Camera-type eye (tissue), 1 donor: ENCODE measurements at places on chromosomes 11 and 22. TPM values are rescaled to one million over a fixed set of nuclear protein-coding genes. Genes with fewer than 3 reads are reported as not detected.

HIPK3 gene
- total RNA-seq = 196 TPM

GRIK4 gene
- total RNA-seq = 1.4 TPM

GSC2 gene
- total RNA-seq = 1.9 TPM

NUP98 gene
- total RNA-seq = 186 TPM

MCHR1 gene
- 1.6 TPM for total RNA-seq

IGHMBP2 gene
- 18.7 TPM for total RNA-seq

ELF5 gene
- total RNA-seq = 1.4 TPM

IL10RA gene
- total RNA-seq = 4.2 TPM

OR8G5 gene
- not detected for total RNA-seq

PRAME gene
- not detected for total RNA-seq

PHF21A gene
- 57.6 TPM for total RNA-seq

CNIH2 gene
- total RNA-seq = 8.2 TPM

APOL1 gene
- 4.3 TPM for total RNA-seq

APOL4 gene
- total RNA-seq = 12.1 TPM

RFPL1 gene
- not detected for total RNA-seq

NTM gene
- 81.8 TPM for total RNA-seq

CECR2 gene
- total RNA-seq = 24.2 TPM

ROBO4 gene
- 17.7 TPM for total RNA-seq

TMEM45B gene
- total RNA-seq = not detected

FZD4 gene
- total RNA-seq = 35.6 TPM

RASD2 gene
- total RNA-seq = 1.0 TPM

TMEM86A gene
- total RNA-seq = 7.3 TPM

FAU gene
- 256 TPM for total RNA-seq

SLC22A8 gene
- total RNA-seq = 8.5 TPM

FREY1 gene
- 0.82 TPM for total RNA-seq

CBLIF gene
- not detected for total RNA-seq

OR52I2 gene
- total RNA-seq = not detected
